ENCODE measurements at places on chromosomes 5 and 9.

GRCh38 chr9:15116130-15116580, 190.9 kb downstream of the TTC39B start:
- no peak for DNase-seq

- no peak for DNase-seq
These were observed 171.3 kb downstream of the RGS3 start for GRCh38 chr9:113634596-113635515.

GRCh38 chr5:1343315-1343751, 1.6 kb downstream of the CLPTM1L start:
- no peak for DNase-seq

- no peak for DNase-seq
These were observed 281.6 kb downstream of the MAST4 start for GRCh38 chr5:66877843-66878242.

DNA sequence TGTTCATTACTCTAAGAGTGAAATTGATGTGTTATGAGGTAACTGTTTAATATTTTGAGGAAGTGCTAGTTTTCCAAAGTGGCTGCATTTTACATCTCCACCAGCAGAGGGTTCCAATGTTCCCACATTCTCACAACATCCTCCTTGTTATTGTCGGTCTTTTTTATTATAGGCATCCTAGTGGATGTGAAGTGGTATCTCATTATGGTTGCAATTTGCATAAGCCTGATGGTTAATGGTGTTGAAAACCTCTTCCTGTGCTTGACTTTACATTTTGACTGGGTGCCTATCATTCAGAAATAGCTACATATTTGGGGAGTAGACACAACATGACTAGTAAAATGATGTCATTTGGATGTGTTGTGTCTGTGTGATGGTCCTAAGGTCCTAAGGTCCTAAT, 143.6 kb downstream of the MRPS30 start:
- no peak for DNase-seq

GRCh38 chr9:106286249-106286648, 576.7 kb upstream of the ZNF462 start:
- DNase-seq: no peak

- no peak for DNase-seq
These were observed 36.0 kb upstream of the ZBED3 start for GRCh38 chr5:77123057-77123456.

DNA sequence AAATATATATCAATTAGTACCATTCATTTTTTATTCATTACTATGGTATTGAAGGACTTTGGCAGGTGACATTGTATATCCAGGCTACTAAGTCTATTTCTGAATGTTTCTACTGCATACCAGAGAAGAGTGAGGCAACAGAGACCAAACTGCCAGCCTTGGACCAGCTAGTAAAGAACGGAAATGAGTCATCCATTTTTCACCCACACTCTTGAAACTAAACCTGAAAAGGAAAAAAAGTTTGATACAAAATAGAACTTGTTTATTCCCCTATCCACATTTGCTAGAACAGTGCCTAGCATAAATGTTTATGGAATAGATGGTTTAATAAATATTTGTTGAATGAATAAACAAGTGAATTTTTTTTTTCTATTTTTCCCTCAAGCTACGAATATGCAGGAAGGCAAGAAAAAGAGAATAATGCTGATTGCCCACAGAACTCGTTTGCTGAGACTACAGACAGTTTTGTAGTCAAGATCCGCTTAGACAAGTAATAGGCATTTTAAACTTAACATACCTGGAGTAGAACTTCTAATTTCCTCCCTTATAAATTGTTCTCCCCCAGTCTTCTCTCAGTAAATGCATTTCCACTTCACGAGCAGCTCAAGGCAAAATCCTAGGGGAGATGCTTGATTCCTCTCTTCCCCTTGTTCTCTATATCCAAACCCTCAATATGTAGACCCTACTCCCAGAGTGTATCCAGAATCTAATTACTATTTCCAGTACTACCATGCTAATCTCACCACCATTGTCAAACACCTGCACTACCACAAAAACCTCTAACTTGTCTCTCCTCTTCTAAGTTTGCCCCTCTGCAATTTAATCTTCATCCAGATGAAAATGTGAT, 146.2 kb upstream of the RASA1 start:
- no peak for DNase-seq

- DNase-seq: no peak
These were observed 162.2 kb downstream of the OXCT1 start for GRCh38 chr5:41707853-41708603.

DNA sequence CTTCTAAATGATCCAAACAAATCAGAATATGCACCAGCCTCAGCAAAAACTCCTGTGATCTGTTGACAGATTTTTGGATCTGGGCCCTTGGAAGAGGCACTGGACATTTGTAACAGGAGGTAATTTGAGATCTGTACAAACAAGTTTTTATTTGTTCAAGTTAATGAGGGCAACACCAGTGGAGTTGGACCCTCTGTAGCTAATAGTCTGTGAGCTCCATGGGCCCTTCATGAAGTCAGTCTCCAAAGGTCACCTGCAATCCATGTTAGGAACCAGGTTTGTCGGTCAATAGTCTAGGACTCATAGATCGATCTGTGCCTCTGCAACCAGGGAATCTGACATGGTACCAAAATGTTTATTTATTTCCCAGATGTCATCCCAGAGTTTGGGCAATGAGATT, 40.9 kb downstream of the PAM start:
- no peak for DNase-seq

DNA sequence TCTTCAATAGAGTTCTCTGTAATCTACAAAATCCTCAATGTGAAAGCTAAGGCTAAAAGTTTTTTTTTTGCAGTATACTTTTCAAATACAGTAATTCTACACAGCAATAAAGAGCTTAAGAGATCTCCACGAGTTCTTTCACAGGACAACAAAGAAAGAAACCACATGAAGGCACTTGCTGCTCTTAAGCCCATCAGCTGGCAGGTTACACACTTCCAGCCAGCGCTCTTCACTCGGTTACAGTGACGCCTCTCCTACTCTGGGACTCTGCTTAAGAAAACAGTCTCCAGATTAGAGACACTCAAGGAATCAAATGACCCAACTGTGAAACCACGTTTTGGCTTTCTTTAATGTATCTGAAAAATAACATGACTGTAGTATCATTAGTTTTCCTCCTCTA, 85.0 kb downstream of the ROR2 start:
- no peak for DNase-seq

- DNase-seq: no peak
These were observed 233.5 kb downstream of the FRMD3 start for GRCh38 chr9:83304686-83305085.

DNA sequence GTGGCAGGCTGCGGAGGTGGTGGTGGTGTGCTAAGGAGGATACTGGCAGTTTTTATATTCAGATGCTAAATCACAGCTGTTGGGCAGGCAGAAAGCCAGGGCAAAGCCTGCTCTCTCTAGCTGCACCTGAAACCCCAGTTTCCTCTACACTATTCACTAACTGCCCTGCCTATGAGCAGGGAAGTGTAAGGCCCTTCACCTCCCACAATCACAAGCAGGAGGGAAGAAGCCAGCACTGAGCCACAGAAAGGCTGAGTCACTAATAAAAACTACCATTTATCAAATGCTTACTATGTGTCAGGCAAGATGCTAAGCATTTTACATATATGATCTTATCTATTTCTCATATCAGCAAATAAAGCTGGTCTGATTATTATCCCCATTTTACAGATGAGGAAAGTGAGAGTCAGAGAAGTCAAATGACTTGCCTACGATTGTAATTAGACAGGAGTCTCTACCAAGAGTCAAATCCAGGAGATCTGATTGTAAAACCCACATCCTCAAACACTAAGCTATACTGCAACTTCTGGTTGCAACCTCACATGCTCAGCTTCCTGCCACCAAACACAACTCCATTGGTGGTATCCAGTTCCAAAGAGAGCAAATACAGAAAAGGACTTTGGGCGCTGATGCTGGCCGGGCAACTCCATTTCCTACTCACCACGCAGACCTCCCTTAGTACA, 17.7 kb upstream of the IL6ST start:
- DNase-seq: no peak

- no peak for DNase-seq
These were observed 40.0 kb downstream of the GSN start for GRCh38 chr9:121307976-121308375.

- DNase-seq: no peak
These were observed 83.4 kb downstream of the LIFR start for GRCh38 chr5:38473008-38473407.

DNA sequence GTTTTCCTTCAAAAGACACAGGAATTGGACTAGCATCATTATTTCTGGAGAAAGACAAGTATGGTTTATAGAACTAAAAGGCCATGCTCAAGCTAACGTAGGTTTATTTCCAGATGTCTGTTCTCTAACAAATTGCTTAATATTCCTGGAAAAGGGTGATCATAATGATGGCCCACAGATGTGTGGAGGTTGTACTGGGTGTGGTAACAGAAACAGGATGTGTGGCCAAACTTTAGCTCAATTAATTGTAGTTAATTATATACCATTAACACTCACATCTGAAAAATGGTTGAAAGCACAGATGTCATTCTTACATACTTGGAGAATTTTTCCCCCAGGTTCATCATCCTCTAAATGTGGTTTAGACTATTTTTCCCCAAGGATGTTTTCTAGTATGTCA, 292.7 kb upstream of the RASA1 start:
- DNase-seq: no peak

DNA sequence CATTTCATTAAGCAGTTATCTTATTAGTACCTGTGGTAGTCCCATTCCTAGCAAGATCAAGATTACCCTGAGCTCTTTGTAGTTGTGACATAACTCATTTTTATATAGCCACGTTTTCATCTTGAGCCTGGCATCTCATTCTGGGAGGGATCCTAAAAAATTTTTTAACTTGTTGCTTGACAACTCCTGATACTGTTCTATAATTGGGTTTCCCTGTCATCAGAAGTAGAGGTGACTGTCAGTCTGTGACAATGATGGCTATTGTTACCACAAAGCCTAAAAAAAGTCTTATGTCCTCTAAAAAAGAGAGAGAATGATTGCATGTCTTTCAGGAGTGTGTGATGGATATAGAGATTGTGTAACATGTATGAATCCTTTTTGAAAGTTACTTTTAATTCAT, 164.8 kb downstream of the SGCD start:
- DNase-seq: no peak

- no peak for DNase-seq
These were observed 85.3 kb downstream of the NSUN2 start for GRCh38 chr5:6547498-6547897.

DNA sequence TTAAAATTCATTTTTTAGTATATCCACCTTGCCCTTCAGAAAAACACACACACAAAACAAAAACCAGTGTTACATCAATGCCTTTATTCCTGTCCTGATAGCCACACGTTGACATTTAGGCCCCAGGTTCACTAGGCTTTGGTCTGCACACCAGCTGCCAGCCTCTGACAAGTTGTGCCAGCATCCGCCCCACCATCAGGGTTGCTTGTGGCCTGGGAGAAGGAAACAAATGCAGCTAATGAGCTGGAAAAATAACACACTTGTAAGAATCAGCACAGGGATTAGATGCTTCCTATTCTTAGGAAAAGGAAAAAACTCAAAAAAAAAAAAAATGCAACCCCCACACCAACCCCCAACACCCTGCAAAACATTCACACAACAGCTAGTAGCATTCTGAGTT, 404.0 kb upstream of the GRIA1 start:
- no peak for DNase-seq

- no peak for DNase-seq
These were observed 239.9 kb upstream of the TRPM3 start for GRCh38 chr9:71361357-71361756.

GRCh38 chr5:116858705-116859333, 284.2 kb upstream of the SEMA6A start:
- no peak for DNase-seq

- DNase-seq: no peak
These were observed 191.6 kb downstream of the PLK2 start for GRCh38 chr5:58268268-58268667.

DNA sequence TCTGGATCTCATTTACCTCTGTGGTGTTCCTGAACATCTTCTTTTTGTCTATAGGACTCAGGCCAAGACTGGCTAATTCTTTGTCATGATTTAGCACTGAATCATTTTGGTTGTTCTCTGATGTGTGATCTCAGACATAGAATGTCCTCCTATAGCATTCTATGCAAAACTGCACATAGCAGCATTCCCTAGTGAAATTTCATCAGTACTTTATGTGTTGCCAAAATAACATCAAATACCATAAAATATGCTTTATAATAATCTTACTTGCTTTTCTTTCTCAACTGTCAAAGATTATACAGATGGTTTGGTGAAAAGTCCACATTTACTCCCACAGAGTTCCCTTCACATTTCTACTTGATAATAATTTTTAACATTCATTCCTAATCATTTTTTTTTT, 115.7 kb upstream of the MPDZ start:
- DNase-seq: no peak

- no peak for DNase-seq
These were observed 137.9 kb downstream of the TMEM38B start for GRCh38 chr9:105832096-105832710.

- DNase-seq: no peak
These were observed 11.5 kb upstream of the C5orf58 start for GRCh38 chr5:170221327-170221741.

DNA sequence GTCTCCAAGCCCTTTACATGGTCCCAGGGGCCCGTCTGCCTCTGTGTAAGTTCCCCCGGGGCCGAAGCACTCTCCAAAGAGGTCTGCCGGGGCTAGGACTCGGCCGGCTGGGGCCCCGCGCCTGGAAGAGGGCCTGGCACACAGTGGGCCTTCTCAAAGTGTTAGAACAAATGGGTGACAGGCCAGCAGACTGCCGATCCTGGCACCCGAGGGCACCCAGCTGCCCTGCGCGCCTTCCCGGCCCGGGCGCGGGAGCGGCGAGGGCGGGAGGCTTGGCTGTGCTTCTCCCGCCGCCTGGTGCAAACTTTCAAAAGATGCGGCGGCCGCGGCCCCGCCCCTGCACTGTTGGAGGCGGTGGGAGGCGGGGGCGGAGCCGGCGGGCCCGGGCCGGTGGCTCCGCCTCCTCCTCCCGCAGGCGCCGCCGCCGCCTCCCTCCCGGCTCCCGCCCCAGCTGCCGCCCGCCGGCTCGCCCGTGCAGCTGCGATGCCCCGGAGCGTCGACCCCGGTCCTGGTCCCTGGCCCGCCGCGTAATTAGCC, at the start of gene NEURL1B:
NEURL1B (plus strand) TSS at position 442 of the 537 bp plus-strand sequence. CDS start 144 bp downstream, outside the sequence.
- DNase-seq: no peak

DNA sequence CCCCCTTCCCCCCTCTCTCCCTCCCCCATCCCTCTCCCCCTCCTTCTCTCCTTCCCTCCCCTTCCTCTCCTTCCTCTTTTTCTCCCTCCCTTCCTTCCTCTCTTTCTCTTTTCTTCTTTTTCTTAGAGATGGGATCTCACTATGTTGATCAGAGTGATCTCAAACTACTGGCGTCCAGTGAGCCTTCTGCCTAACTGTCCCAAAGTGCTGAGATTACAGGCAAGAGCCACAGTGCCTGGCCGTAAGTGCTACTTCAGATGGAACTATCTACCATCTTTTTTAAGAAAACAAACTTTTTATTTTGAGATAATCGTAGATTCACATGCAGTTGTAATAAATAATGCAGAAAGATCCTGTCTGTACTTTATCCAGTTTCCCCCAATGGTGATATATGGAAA, 6.3 kb downstream of the RCL1 start:
- DNase-seq: no peak
